ENCODE measurements at places on chromosomes 3 and 15.

DNA sequence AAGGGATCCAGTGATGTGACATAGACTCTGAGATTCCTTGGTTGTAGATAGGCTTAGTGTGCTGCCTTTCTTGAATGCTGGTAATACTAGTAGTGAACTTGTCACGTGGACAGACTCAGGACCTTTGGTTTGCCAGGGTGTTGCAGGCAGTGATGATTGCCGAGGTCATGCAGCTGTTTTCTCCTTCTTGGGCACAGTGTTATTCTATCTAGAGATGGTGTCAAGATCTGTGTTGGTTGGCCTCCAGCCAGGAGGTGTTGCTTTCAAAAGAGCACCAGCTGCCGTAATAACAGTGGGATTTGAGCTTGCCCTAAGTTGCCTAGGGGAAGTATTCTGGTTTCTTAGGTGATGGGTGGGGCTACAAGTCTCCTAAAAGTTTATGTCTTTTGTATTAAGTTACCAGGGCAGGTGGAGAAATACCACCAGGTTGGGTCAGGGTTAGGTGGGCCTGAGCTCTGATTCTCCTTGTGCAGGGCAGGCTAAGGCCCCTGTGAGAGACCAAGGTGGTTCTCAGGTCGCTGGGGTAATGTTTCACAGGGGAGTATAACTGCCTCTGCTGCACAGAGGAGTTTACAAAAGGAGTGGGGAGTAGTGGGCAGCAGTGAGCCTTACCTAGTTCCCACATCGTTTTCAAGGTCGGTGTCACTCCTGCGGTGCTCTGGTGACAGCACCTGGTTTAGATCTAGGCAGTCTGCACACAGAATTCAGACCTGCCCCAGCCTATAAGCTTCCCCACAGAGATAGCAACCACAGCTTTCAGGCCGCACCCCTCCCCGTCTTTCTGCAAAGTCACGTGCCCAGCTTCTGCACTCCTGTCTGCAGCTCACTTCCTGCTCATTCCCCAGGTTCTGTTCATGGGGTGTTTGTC lies 350.3 kb downstream of the DOCK3 start:
- DNase-seq = no peak

GRCh38 chr15:89912145-89912673 lies 543 bp downstream of the ARPIN start:
- no peak for DNase-seq

DNA sequence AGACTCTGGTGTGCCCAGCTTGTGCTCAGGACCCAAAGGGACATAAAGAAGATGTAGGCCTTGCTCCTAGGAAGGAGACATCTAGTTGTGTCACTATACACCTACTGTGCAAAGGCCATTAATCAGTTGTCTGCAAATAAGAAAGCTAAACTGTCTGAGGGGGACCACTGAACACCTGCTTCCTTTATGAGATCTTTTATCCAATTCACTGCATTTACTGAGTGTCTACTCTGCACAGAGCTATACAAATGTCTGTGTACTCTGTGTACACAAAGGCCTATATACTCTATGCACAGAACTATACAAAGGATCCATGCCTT lies 124.8 kb downstream of the CTNNB1 start:
- DNase-seq = no peak

DNA sequence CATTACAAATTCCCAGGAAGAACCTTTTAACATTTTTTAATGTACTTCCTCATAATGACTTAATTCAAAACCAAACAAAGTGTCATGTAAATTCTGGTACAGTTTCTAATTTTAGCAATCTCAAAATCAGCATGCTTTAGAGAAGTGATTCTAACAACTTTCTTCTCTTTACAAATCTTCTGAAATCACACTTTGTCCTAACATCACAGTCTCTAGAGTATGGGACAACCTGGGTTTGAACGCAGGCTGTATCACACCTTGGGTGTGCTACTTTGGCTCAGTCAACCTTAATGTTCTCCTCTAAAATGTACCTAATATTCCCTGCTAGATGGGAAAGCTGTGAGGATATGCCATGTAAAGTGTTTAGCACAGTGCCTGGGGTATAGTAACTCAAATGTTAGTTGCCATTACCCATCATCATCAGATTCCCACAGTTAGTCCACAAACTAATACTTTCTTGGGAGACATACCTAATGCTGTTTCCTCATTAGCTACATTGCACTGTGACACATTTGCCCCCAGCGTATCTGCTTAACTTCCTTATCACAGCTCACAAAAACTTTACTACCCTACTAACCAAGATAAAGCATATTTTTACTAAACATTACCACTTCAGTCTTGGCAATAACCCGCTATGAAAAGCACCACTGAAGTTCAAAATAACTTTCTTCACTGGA lies 3.1 kb downstream of the TSPAN3 start:
- no peak for DNase-seq

DNA sequence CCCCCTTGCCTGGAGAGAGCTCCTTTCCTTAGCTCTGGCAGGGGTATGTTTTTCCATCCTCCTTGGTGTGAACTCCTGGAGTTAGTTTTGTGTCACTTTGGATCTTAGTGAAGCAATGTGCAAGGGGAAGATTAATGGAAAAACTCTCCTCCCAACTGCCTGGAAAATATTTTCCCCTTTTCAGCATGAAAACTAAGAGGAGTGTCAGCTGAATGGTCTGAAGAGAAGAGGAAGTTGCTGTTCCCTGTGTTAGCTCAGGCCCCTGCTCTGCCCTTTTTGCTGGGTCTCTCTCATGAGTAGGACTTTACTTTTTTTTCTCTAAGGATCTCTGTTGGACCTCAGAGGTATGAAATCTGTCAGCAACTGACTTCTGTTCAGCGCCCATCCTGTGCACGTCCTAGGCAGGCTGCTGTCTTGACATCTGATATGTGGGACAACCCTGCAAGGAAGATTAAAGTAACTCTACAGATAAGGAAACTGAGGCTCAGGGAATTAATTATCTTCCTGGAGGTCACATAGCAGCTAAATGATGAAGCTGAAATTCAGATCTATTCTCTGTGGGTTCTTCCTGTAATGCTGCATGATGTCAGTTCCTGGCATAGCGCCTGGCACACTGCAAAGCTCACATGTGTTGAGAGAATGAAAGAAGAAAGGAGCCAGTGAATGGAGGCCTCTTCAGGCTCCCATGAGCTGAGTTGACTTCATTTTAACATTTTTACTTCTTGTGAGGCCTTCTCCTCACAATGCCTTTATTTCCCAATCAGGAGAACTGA lies 109.7 kb upstream of the GALNT15 start:
- DNase-seq = peak; percentile 77

DNA sequence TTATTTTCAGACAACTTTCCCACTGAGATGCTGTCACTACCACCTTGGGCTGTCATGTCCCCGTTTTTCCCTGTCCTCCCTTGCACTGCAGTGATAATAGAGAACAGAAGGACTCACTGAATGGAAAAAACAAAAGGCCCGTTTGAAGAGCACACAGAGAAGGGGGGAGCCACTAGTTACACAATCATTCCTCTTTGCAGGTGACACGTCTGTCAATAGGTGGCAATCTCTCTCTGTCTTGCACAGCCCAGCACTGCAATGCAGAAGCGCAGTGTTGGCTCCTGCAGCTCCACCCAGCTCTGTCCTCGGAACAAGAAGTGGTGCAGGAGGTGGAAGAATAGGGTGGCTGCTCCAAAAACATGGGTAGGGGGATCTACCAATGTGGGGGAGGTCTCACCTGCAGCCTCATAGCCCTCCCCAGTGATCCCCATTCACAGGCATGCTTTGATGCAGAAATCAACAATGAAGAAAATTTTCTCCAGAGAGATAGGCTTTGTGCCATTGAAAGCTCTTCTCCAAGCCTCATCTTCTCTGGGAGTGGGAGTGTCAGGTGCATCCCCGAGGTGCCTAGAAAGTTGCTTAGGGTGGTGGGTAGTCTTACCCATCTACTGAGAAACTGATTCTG lies 31.8 kb downstream of the FSTL1 start:
- DNase-seq = no peak

DNA sequence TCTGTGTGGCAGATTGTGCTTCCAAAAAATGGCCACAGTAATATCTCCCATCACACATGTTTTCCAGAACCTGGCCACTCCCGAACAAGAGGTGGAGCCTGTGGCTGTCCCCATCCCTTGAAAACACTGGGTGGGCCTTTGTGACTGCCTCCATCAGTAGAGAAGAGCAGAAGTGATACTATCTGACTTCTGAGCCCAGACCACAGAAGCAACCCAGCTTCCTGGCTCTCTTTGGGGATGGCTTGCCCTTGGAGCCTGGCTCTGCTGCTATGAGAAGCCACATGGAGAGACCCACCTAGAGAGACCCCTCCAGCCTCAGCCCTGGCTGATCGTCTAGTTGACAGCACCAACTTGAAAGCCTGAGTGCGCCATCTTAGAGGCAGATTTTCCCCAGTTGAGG lies 39.8 kb upstream of the CMTM8 start:
- no peak for DNase-seq

DNA sequence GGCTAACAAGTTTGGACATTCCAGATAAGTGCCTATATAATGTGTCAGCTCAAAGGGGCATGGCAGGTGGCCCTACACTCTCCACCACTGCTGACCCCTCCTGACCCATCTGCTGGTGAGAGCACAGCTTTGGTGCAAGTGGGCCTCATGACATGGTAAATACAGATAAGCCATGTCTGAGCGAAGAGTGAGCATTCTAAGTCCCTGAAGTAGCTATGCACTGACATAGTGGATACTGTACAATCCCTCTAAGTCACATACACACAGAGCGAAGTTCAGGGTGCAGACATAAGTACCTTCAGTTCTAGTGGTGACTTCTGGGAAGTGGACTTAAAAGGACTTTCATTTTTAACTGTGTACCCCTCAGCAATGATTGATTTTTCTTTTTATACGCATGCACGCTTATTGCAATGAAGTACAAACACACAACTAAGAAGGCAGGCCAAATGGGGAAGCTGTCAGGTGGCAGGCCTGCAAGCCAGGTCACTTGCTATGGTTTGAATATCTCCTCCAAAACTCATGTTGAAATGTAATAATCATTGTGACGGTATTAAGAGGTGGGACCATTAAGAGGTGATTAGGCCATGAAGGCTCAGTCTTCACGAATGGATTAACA lies 41.5 kb downstream of the TBC1D2B start:
- DNase-seq = no peak

- DNase-seq = peak; percentile 22
These were observed 164.0 kb downstream of the MINAR1 start for GRCh38 chr15:79595995-79596622.

DNA sequence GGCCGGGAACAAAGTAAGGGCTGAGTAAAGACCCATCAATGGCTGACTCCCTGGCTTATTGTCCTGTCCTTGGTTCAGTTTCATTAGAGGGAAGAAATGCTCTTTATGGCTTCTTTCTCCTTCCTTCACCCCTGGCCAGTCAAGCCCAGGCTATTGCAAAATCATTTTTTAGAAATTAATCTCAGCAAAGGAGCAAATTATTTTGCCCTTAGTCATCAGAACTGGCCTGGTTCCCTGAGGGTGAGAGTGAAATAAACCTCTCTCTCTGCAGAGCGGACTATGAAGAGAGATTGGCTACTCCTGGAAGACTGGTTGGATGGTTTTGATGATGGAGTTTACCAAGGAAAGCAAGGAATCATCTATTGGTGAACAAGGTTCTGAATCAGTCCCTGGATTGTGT lies 52.7 kb upstream of the OXTR start:
- no peak for DNase-seq

DNA sequence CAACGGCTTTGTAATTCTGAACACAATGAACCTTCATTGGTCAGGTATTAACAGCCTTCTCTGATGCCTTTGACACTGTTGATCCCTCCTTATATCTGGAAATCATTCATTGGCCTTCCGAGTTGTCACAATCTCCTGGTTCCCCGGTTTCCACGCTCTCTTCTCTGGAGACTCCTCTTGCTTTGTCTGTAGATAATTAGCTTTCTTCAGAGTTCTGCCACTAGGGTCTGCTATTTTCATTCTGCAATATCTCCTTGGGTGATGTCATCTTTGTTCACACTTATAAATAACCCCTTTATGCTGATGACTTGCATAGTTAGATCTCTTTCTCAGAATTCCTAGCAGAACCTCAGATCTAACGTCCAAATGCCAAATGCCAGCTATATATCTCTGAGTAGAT lies 583.8 kb upstream of the ZNF717 start:
- DNase-seq = no peak

DNA sequence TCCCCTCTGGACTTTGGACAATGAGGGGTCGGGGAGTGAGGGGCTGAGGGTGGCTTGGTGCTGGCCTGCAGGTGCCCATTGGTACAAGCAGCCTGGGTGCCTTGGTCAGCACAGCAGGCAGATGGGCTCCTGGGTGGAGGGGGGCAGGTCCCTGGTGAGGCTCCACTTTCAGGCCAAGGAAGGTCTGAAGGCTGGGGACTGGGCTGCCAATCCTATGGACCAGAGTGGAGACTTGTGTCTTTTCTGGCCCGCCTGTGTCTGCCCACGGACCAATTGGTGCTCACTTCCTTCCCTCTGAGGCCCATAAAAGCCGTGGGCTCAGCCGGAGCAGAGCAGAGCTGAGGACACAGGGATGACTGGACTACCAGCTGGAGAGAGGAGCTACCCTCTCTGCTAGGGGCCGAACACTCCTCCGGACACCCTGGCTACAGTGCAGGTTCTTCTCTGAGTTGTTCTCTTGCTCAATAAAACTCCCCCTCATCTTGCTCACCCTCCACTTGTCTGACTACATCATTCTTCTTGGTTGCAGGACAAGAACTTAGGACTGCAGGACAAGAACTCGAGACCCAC lies 31.9 kb upstream of the IREB2 start:
- DNase-seq = no peak

DNA sequence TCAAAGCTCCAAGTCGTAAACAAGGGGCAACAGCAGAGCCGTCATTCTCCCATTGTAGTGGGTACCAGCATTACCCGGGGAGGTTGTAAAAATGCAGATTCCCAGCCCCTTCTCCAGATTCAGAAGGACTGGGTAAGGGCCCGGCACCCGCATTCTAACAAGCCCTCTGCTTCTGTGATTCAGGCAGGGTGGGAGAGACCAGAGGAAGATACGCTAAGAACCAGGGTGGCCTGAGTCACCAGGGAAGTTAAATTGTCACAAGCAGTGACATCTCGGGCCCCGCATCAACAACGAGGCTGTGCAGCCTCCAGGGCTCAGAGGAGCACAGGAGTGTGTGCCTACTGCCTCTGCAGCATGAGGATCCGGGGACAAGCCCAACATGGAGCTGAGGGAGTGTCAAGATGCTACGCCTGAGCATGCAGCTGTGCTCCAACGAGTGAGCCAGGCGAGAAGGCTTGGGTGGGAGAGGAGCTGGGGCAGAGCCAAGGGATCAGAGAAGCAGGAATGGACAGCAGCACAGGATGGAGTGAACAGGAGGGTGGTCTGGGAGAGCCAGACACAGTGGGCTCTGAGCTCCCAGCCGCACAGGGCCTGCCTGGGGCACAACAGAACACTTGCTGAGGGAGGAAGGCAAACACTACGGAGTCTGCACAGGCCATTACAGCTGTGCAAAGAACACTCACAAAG lies 68.5 kb downstream of the CPN2 start:
- no peak for DNase-seq

DNA sequence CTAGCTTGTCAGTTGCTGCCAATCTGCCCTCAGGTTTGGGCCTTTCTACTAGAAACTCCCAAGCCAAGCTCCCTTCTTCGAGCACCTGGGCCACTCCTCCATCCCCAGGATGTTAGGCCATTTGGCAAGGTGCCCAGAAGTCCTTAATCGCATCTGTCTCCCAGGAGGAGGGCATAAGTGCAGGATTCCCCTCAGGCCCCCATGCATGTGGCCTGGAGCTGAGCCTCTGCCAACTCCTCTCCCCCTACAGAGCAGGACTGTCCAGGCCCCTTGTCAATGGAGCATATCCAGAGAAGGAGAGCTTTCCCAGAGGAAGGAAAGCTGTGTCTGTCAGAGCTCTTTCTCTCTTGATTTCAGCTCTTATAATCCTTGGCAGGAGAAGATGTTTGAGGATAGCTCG lies 182.6 kb upstream of the ROPN1 start:
- DNase-seq = no peak

Data from AG09319 (cell line).